ENCODE measurements at places on chromosomes 3 and 15. TPM values are rescaled to one million over a fixed set of nuclear protein-coding genes. Genes with fewer than 3 reads are reported as not detected.

DNA sequence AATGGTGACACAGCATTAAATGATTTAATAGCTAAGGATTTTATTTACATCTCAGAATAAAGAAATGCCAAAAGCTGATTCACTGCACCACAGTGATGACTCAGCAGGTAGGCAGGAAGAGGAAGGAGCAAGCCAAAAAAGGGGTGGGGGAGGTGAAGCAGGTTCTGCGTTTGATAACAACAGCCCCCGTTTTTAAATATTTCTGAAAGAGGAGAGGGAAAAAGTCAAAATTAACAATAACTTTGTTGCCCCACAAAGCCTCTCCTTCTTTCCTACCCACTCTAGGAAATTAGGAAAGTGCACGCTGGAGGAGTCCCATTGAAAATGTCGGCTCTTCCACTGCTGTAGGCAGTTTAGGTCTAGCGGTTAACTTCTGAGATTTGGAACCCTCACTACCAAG lies 9.9 kb upstream of the CCDC54 start:
- peaks cover 9% of the 10 kb centered on the region for H3K4me1 ChIP-seq
- DNase-seq = peak; percentile 43
- no peak overlapping the region for H3K27ac ChIP-seq
- no peak overlapping the region for H3K4me3 ChIP-seq
- H3K36me3 ChIP-seq = no peaks in the 10 kb centered on the region

DNA sequence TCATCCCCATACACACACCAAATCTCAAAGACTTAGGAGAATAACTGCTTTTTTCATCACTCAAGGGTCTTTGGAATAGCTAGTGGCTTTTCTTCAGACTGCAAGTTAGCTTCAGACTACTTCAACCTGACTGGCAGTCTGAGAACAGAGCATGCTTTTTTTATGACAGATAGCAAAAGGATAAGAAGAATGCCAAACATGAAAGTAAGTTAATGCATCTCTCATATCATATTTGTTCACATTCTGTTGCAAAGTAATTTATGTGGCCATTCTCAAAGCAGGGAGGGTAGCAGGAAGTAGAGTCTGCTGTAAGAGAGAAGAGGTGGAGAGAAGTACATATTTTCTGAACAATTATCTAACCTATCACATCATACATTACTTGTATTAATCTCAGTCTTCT lies 544.4 kb downstream of the ZPLD1 start:
- no peak overlapping the region for H3K27ac ChIP-seq
- H3K4me3 ChIP-seq = no peak overlapping the region
- H3K36me3 ChIP-seq = no peaks in the 10 kb centered on the region

DNA sequence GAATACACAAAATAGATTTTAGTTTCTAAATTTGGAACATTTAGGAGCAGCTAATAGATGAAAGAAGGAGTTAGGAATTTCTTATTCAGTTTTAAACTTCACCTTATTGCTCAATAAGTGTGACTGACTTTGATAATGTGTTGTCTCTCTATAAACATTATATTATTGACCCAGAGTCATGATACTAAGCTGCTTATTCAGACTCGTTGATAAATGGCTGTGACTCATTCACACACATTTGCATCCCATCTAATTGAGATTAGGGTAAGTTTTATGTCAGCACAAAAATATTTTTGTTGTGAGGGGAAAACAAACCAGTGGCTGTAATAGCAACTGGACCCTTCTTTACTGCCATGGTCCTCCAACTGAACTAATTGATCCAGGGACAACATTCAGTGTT lies 137.6 kb downstream of the GOLIM4 start:
- no peaks in the 10 kb centered on the region for H3K27me3 ChIP-seq
- H3K4me3 ChIP-seq = no peak overlapping the region
- no peaks in the 10 kb centered on the region for H3K4me1 ChIP-seq
- DNase-seq = no peak
- H3K36me3 ChIP-seq = no peaks in the 10 kb centered on the region

- H3K27ac ChIP-seq = peak overlapping the region; percentile 100
- H3K4me1 ChIP-seq = peaks cover 61% of the 10 kb centered on the region
- peaks cover 50% of the 10 kb centered on the region for H3K36me3 ChIP-seq
- peak; percentile 82 for DNase-seq
Measured at GRCh38 chr3:133575086-133575485, 1.6 kb downstream of the CDV3 start.

DNA sequence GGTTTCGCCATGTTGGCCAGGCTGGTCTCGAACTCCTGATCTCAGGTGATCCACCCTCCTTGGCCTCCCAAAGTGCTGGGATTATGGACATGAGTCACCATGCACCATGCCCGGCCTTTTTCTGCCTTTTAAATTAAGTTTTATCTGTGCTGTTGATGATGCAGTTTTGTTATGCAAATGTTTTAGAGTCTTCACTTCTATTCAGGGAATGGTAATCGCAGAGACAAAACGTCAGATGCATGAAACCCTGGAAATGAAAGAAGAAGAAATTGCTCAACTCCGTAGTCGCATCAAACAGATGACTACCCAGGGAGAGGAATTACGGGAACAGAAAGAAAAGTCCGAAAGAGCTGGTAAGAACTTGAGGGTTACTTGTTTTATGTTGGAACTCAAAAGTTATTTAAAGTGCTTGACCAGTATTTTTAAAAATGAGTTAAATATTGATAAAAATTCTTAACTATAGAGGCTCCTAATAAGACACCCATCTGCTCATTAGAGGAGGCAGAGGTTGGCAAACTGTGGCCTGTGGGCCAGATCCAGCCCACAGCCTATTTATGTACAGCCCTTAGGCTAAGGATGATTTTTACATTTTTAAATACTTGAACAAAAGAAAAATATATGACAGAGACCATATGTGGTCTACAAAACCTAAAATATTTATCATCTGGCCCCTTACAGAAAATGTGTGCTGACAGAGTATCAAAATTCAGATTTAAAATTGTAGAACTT lies 127.8 kb upstream of the LRRFIP2 start:
- peak overlapping the region; percentile 25 for H3K27ac ChIP-seq
- H3K4me3 ChIP-seq = no peak overlapping the region
- peaks cover 29% of the 10 kb centered on the region for H3K36me3 ChIP-seq
- H3K27me3 ChIP-seq = no peaks in the 10 kb centered on the region

GRCh38 chr3:40780925-40781406 lies 256.2 kb downstream of the ZNF621 start:
- H3K36me3 ChIP-seq = no peaks in the 10 kb centered on the region

DNA sequence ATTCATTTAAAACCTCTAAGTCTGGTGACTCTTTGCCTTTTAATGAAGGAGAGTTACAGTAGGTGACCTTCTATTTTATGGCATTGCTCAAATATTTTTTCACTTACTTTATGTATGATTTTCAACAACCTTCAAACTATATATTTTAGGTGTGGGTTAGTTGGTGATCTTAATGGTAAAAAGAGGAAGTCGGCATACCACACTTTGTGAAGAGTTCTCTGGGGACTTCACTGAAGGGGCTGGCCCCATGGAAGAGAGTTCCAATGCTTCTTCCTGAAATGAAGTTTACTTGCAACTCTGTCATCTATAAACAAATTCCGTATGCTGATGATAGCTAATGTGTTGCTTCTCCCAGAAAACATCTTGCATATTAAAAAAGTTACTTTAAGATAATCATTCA lies 647.0 kb upstream of the SGO1 start:
- no peaks in the 10 kb centered on the region for H3K4me1 ChIP-seq
- no peaks in the 10 kb centered on the region for H3K27me3 ChIP-seq
- H3K27ac ChIP-seq = no peak overlapping the region
- DNase-seq = no peak
- no peaks in the 10 kb centered on the region for H3K36me3 ChIP-seq

- no peak for DNase-seq
- no peak overlapping the region for H3K27ac ChIP-seq
- no peaks in the 10 kb centered on the region for H3K36me3 ChIP-seq
- no peak overlapping the region for H3K4me3 ChIP-seq
Measured at GRCh38 chr15:35256141-35256540, 171.0 kb upstream of the NANOGP8 start.

- DNase-seq = no peak
- H3K4me3 ChIP-seq = no peak overlapping the region
- H3K27ac ChIP-seq = no peak overlapping the region
Measured at GRCh38 chr15:78358102-78358870, 18.1 kb downstream of the CRABP1 start.

DNA sequence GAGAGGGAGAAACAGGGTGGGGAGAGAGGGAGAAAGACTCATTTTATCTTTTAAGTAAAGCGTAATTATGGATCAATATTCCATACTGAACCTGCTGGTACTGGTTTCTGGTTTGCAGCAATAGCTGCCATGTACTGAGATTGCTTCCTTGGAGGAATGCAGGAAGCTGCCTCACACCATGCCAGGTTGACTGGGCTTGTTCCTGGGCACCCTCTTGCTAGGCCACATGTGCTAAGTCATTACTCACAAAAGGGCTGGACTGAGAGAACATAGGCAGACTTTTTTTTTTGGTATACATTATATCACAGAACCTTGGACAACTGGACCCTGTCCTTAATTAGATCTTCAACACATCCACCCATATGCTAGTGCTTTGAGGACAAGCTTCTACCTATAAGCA lies 193.4 kb downstream of the ZNF621 start:
- no peak for DNase-seq
- H3K36me3 ChIP-seq = no peaks in the 10 kb centered on the region
- no peaks in the 10 kb centered on the region for H3K27me3 ChIP-seq
- H3K4me3 ChIP-seq = no peak overlapping the region

- no peaks in the 10 kb centered on the region for H3K4me1 ChIP-seq
- no peaks in the 10 kb centered on the region for H3K36me3 ChIP-seq
- H3K4me3 ChIP-seq = no peak overlapping the region
Measured at GRCh38 chr15:99403597-99403996, 152.3 kb downstream of the LRRC28 start.

DNA sequence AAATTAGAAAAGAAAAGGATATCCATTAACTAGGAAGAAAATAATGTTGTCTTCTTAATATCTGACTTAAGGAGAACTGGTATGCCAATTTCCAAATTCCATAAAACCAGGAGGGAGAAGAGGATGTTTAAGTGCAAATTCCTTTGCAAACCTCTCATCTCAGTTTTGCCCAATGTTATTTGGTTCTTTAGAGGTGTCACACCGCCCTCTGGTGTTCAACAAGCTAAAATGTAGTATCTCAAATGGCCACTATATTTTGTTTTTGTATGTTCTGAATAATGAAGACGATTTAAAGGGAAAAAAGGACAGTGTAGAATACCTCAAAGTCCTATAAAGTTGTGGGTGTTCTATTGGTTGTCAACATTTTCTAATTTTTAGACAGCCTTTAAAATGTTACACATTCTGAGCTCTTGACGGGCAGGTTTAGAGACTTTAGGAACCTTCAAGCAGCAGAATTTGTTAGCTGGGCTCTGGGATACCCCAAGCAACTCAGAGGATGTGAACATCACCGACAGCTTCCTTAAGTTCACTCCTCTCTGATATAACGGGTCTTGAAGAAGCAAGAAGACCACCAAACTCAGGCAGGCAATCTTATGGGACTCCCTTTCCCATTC lies 458.3 kb downstream of the MFSD1 start:
- H3K27me3 ChIP-seq = no peaks in the 10 kb centered on the region
- no peaks in the 10 kb centered on the region for H3K36me3 ChIP-seq
- no peak overlapping the region for H3K4me3 ChIP-seq
- H3K27ac ChIP-seq = no peak overlapping the region

GRCh38 chr3:339351-339750 lies 142.8 kb downstream of the CHL1 start:
- H3K4me1 ChIP-seq = no peaks in the 10 kb centered on the region
- no peak overlapping the region for H3K4me3 ChIP-seq
- no peak for DNase-seq

DNA sequence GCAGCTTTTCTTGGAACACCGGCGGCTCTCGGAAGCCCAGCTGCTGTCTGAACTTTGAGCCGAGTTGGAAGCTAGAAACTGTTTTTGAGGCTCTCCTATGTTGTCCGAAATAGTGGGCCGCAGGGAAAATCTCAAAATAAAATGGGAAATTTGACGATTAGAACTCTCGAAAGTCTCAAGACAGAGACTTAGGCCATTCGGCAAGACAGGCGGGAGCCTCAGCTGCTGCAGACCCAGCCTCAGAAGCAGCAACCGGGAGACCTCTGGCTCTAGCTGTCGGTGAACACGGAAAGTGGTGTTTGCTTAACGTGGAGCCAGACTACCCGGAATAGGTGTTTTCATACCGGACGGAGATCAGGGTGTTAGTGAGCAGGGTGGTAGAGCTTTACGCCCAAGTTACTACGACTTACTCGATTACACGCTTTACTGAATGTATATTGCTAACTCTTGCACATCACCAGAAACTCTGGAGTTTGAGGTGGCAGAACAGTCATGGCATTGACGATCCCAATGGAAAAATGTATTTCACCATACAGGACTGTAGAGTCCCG lies 357 bp upstream of the MAN2C1 start:
- peaks cover 11% of the 10 kb centered on the region for H3K36me3 ChIP-seq
- H3K4me1 ChIP-seq = peaks cover 26% of the 10 kb centered on the region
- H3K27ac ChIP-seq = peak overlapping the region; percentile 83
- H3K27me3 ChIP-seq = no peaks in the 10 kb centered on the region

DNA sequence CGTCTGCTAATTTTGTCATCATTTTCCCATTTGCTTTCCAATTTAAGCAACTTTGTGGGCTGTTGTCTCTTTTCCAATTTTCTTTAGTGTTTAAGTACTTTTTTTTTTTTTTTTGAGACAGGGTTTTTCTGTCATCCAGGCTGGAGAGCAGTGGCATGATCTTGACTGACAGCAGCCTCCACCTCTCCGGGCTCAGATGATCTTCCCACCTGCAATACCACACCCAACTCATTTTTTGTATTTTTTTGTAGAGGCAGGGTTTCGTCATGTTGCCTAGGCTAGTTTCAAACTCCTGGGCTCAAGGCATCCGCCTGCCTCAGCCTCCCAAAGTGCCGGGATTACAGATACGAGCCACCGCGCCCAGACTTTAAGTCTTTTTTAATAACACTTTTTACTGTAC lies 26.2 kb upstream of the EIF4A2 start:
- no peak overlapping the region for H3K4me3 ChIP-seq
- H3K27me3 ChIP-seq = no peaks in the 10 kb centered on the region
- no peak overlapping the region for H3K27ac ChIP-seq
- H3K36me3 ChIP-seq = no peaks in the 10 kb centered on the region

DNA sequence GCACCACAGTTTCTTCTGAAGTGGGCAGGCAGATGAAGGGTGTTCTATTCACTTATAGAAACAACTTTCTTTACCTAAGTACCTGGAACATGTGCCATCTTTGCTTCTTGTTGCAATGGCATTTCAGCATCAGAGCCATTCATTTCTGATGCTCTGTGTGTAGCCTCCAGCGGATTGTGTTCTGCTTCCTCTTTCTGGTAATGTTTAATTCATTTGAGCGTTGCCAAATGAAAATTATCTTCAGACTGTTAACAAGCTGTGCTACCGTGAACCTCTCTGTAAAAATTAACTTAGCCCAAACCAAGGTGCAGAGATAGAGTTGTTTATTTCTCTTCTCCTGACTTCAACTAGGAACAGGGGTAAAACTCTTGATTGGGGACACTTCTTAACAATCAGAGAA lies 302.0 kb downstream of the EDEM1 start:
- peaks cover 35% of the 10 kb centered on the region for H3K4me1 ChIP-seq
- H3K36me3 ChIP-seq = no peaks in the 10 kb centered on the region
- H3K27me3 ChIP-seq = no peaks in the 10 kb centered on the region
- DNase-seq = peak; percentile 74

Gene CLRN1
- not detected for total RNA-seq

Gene DHFR2
- 5.6 TPM for total RNA-seq

Gene HYPK
- 31.1 TPM for total RNA-seq

Gene DNAH12
- 0.43 TPM for total RNA-seq

Gene HRG
- total RNA-seq = not detected

Gene MCF2L2
- total RNA-seq = 12.2 TPM

Gene ISL2
- total RNA-seq = 8.7 TPM

Gene XCR1
- not detected for total RNA-seq

Gene MB21D2
- total RNA-seq = not detected

Gene FEZF2
- not detected for total RNA-seq

Gene BBX
- total RNA-seq = 81.8 TPM

Gene IL17RD
- 1.2 TPM for total RNA-seq

Gene ANKRD63
- not detected for total RNA-seq

All from Karpas-422 (cell line).